ENCODE measurements at places on chromosomes 11 and 22.

DNA sequence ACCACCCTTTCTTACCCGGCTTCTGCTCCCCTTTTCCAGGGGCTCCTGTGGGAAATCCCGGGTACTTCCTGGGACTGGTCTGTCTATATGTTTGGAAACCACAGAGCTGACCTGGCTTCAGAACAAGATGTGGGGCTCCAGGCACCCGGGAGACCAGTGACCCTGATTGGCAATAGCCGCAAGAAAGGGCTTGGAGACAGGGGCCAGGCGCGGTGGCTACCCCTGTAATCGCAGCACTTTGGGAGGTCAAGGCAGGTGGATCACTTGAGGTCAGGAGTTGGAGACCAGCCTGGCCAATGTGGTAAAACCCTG is 3.2 kb upstream of the NEAT1 start:
- peak; percentile 47 for DNase-seq

GRCh38 chr11:116310226-116310625 is 462.6 kb downstream of the BUD13 start:
- DNase-seq, result peak; percentile 43

DNA sequence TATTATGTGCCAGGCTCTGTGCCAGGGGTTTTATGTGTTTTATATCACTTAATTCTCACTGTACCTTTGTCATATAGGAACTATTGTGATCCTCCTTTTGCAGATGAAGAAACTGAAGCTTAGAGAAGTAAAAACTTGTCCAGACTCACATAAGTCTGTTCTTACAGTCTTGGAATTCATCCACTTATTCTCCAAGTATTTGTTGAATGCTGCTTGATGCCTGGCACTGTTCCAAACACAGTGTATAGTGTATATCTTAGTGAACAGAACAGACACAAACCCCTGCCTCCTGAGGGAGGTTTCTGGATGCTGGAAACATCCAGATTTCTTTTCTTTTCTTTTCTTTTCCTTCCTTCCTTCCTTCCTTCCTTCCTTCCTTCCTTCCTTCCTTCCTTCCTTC is 29.0 kb upstream of the FGF3 start:
- no peak for DNase-seq

DNA sequence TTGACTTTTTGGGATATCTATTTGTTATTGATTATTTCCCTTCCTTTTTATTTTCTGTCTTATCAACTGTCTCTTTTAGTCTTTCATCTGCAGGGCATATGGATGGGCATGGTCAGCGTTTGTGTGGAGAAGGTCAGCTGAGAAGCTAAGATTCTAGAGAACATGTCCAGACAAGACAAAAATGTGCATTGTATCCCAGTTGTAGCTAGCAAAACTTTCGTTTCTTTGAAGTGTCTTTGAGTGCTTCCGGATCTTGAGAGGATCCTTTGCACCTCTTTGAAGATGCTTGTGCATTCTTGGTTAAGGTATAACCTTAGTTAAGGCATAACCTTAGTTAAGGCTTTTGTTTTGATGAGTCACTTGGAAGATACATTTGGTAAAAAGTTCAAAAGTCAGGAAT is 329.9 kb upstream of the LRRC4C start:
- no peak for DNase-seq
